ENCODE measurements at places on chromosomes 16 and 17. TPM values are rescaled to one million over a fixed set of nuclear protein-coding genes. Genes with fewer than 3 reads are reported as not detected.

DNA sequence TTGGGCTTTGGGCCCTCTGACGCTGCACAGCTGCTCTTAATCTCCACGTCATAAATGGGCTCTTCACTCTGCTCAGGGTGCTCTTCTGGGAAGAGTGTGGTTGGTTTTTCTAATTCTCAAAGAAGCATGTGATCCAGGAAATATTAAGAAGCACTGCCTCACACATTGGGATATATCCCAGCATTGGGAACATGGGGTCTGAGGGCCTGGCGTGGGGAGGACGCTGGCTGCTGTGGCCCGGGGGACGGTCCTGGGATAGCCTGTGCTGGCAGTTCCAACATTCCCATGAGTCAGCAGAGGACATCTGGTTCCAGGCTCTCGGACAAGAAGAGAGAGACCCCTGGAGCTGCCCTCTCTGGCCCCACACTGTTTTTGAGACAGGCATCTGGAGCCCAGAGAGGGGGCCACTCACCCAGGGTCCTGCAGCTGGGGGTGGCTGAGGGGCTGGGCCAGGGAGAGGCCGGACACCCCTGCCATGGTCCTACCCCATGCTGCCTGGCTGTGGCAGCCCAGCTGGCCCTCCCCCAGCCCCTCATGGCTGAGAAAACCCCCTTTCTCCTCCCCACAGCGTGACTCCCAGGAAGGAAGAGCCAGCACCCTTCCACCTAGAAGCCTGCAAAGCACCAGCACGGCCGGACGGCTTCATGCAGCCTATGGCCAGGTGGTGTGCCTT lies 58.8 kb downstream of the NT5M start:
- peak; percentile 47 for DNase-seq

GRCh38 chr17:5027299-5027698 lies 7.9 kb downstream of the SLC52A1 start:
- DNase-seq = no peak

DNA sequence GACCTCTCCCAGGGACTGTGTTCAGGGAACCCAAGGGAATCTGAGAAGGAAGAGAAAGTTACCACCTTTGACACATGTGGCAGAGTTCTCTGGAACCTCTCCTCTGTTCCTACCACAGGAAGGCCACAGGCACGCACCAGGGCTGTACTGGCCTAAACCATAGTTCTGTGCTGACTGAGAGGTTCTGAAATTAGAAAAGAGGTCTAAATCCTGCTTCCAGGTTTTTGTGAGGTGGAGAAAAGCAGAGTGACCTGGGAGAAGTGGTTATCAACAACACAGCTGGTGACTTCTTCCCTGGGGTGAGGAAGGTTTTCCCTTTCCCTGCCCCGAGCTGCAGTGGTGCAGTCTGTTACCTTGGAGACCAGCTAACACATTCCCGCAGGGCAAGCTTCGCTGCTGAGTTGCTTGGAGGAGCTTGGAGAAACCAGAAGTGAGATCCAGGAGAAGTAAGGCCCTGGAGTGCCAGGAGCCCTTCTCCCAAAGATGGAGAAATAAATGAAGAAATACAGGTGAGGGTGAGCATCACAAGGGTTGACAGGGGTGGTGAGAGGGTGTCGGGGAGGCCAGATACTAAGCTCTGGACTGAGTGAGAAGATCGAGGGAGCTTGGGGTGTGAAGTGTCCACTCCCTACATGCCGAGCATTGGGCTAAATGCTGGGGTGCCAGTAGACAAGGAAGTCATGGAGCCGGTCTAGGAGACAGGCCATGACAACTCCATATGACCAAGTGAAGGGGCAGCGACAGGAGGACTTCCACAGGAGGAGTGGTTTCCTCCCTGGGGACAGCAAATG lies at the start of gene VWA3A:
TSS of gene VWA3A (plus strand) at position 399 of the 791 bp plus-strand sequence. CDS start at position 496, 97 bp downstream.
- no peak for DNase-seq

Gene CSH2
- total RNA-seq = not detected

Gene PROCA1
- 1.3 TPM for total RNA-seq

Measured in left ventricle myocardium inferior (tissue), 1 donor.